GM12891 (cell line): ENCODE measurements at places on chromosomes 2 and 18.

DNA sequence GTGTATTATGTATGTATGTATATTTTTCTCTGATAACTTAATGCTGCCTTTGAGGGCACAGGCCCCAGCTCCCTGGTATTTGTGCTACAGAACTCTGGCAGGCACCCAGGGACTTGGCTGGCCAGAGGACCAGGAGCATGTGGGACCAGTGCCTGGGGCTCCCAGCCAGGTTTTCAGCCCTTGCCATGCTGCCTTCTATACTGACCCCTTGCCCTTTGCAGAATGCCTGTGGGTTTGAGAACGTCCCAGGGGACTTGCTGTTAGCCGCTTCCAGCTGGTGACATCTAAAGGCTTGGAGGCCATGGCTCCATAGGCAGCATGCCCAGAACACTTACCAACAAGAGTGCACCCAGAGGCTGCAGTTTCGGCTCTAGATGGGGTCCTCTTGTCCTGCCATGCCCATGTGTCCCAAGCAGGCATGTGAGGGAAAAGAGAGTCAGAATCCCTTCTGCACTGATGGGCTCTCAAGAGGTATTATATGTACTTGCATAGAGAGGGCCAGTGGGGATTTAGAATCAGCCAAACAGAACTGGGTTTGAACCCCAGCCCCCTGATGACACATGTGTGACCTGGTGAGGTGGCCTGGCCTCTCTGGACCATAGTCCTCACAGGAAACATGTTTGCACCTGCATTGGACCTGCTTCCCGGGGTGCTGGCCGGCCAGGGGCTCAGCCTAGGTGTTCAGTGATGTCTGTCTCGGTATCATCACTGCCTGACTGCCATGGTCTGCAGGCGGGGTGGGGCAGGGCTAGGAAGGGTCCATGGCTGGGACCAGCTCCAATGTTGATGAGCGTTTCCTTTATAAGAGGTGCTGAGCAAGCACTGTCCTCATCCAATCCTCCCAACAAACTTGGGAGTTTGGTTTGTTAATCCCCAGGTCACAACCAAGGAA is 119.2 kb upstream of the FHL2 start:
- no peak for DNase-seq

- no peak for DNase-seq
Observed at GRCh38 chr2:125564471-125564870, 1091.5 kb upstream of the GYPC start.

- DNase-seq = no peak
Observed at GRCh38 chr2:18482666-18483065, 77.8 kb downstream of the RDH14 start.

DNA sequence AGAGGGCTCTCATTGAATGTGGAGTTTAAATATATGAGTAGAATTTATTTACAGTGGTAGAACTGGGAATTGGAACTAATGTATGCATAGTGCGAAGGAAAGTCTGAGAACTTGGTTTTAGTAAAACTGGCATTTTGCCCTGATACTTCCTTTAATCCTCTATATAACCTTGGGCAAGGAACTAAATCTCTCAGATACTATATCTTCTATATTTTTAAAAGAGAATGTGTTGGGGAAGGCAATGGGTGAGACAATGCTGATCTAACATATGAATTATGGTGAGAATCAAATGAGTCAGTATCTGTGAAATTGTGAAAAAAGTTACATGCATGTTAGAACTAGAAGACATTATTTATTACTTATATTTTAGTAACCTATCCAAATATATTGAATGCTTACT is 2109.4 kb upstream of the PIK3C3 start:
- no peak for DNase-seq
